ENCODE measurements at places on chromosomes 12 and 14.

DNA sequence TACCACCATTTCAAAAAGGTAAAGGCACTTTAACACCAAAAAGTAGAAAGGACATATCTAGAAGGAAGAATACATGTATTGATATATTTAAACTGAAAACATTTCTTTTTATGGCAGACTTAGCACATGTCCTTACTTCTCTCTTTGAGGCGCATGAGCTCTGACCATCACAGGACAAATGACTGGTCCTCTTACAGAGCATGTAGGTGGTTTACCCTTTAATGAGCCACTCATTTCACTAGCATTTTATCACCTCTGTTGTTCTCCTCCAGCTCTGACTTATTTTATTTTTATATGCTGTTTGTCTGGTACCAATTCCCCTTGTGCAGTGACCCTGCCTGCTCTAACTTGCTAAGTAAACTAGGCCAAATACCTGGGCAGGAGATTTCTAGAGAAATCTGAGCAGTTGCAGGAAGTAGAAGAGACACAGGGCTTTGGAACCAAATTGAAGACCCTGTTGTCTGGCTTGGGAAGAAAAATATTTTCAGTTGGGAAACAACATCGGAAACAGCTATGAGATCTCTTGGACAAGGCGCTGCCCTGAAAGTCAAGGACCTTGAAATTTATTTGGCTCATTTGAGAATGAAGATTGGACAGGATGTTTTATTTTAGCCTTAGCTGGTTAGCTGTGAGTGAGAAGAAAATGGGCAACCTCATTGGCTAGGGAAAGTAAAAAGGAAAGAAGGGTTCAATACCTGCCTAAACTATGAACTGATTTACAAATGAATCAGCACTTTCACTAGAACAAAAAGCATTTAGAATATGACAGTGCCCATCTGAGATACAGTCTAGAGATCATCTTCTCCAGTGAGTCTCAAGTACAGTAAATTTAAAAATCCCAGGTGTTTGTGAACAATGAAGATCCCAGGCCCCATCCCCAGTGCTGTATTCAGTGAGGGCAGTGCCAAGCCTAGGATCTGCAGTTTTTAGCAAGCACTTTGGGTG lies 374.4 kb downstream of the ZFP36L1 start:
- DNase-seq = no peak

- no peak for DNase-seq
Observed at GRCh38 chr12:132665794-132666193, 21.3 kb downstream of the POLE start.

- no peak for DNase-seq
Observed at GRCh38 chr12:107399046-107399445, 286.6 kb upstream of the PWP1 start.

GRCh38 chr12:115598871-115599811 lies 678.4 kb downstream of the MED13L start:
- DNase-seq = no peak

DNA sequence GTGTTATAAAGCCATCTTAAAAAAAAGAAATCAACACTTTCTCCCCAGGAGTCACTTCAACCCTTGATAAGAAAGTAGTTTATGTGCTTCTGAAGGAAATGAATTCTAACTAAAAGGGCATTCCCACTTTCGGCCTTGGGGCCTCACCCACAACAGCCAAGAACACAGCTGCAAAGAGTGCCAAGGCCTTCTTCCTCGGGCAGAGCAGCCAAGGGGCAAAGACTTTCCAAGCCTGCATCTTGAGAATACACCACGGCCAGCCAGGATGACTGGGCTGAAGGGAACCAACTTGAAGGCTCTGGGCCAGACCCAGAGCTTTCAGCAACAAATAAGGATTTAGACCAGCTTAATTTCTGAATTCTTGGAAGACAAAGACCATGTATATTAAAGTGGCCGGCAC lies 60.4 kb upstream of the FOXN3 start:
- no peak for DNase-seq

- DNase-seq = no peak
Observed at GRCh38 chr12:107590413-107590812, 95.2 kb upstream of the PWP1 start.

GRCh38 chr14:39217214-39217879 lies 16.4 kb upstream of the MIA2 start:
- no peak for DNase-seq

Data from breast epithelium (tissue), 4 donors.